ENCODE measurements at places on chromosomes 1 and 21.

- no peak for DNase-seq
Observed at GRCh38 chr1:222109836-222110235, 367.9 kb upstream of the DUSP10 start.

DNA sequence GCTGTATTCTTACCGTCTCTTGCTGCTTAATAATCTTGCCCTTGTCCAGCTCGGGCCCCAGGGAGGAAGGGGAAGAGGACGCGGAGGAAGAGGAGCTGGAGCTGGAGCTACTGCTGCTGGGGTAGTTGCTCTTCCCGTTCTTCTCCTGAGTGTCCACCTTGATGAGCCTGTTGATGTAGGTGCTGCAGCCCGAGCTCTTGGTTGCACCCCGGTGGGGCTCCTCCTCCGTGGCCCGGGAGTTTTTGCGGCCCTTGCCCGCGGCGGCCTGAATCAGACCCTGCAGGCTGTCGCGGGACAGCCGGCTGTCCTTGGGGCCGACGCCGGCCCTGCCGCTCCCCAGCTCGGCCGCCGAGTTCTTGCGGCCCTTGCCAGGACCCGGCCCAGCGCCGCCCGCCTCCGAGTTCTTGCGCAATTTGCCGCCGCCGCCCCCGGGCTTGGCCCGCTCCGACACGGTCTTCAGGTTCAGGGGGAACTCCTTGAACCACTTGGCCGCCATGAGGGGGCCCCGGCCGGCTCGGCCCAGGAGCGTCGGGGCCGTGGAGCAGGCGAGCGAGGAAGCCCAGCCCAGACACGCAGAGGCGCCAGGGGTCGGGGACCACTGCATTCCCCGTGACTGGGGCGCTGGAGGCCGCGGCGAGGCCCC is 475 bp upstream of the TDRD10 start:
- DNase-seq, result no peak

DNA sequence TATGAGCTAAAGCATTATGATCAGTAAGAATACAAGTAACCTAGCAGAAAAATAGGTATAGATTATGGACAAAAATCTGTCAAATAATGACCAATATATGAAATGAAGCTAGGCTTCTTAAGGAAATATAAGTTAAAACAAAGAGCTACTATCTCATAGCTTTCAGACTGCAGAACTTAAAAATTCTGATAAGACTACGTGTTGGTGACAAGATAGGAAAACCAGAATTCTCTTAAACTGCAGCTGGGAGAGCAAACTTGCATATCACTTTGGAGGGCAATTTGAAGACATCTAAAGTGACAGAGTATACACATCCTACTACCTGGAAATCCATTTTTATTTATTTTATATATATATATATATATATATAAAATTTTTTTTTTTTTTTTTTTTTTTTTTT is 65.5 kb downstream of the LTN1 start:
- DNase-seq, result no peak

GRCh38 chr1:25430967-25431881 is 527 bp downstream of the MACO1 start:
- no peak for DNase-seq

- no peak for DNase-seq
Observed at GRCh38 chr1:67399199-67399993, 30.8 kb downstream of the SERBP1 start.

GRCh38 chr21:25313829-25314228 is 293.5 kb downstream of the MRPL39 start:
- DNase-seq, result no peak

DNA sequence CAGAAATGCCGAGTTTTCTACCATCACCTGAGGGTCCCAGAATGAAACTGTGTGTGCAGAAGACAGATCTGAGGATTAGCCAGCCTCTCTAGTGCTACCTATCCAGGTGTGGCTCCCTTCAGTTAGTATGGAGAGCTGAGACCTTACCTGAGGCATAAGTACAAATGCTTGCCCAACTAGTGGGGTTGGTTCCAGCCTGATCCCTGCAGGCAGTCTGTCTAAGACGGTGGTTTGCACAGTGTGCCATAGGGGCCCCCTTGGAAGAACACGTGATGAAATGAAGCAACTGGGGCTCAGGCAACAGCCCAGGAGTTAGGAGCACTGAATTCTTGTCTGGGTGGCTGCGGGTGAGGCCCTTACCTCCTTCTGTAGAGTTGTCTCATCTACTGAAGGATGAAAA is 15.6 kb downstream of the S100A7A start:
- no peak for DNase-seq

DNA sequence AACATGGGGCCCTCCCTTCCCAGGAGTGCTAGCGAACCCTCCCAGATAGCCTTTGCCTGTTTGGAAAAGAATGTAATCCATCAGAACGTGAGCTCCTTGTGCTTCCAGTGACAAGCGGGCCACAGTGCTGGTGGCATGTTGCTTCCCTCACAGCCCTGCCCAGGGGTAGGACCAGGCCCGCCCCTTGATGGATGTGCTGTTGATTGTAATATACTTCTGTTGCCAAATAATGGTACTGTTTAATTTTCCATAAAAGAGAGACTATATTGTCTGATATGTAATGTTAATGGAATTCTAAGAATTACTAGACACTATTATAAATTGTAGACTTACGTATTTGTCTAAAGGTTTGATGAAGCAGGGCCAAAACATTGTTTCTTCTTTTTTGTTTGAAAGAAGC is 16.4 kb downstream of the ATP5PO start:
- no peak for DNase-seq

GRCh38 chr1:192958871-192959270 is 100.3 kb downstream of the UCHL5 start:
- DNase-seq, result no peak

- DNase-seq, result no peak
Observed at GRCh38 chr1:147786536-147786935, 26.1 kb upstream of the GJA5 start.

DNA sequence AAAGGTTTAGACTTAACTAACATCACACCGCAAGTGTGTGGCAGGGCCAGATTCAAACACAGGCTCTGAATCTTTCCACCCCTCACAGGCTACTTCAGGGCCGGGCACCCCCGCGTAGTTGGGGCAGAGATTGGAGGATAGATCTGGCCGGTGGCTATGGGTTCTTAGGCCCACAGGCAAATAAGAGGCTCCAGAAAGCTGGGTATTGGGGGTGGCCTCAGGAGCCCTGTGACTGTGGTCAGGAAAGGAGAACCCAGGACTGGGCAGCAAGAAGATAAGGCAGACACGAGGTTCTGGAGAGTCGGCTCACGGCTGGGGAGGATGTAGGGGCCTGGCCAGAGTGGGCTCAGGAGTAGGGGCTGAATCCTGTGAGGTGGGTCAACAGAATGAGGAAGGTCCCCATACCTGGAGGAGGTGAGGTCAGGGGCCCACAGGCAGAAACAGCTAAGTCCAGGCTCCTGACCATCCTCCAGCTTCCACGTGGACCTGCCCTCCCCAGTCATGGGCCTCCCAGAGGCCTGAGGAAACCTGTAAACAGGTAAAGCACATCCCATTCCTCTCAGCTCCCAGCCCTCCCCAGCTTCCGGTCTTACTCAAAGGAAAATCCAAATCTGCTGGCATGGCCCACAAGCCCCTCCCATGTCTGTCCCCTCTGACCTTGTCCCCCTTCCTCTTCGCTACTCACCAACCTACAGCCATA is 306.2 kb downstream of the MATN1 start:
- no peak for DNase-seq

GRCh38 chr1:53438427-53439336 is 20.5 kb upstream of the DMRTB1 start:
- no peak for DNase-seq

DNA sequence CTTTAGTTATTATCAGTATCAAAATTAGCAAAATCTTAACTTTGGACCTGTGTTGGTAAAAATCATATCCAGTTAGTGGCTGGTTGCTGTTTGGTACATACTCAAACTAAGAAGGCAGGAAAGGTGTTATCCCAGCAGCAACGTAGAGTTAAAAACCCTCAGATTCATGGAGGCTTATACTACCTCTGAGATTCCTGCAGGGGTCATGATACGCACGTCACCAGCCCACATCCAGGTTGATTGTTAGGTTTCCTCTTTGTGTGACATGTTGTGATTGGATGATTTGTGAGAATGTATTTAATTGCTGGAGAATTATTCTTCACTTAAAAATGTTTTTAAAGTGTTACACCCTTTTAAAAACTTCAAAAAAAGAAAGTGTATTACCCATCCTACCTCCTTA is 423.3 kb upstream of the ADGRL2 start:
- DNase-seq, result no peak

DNA sequence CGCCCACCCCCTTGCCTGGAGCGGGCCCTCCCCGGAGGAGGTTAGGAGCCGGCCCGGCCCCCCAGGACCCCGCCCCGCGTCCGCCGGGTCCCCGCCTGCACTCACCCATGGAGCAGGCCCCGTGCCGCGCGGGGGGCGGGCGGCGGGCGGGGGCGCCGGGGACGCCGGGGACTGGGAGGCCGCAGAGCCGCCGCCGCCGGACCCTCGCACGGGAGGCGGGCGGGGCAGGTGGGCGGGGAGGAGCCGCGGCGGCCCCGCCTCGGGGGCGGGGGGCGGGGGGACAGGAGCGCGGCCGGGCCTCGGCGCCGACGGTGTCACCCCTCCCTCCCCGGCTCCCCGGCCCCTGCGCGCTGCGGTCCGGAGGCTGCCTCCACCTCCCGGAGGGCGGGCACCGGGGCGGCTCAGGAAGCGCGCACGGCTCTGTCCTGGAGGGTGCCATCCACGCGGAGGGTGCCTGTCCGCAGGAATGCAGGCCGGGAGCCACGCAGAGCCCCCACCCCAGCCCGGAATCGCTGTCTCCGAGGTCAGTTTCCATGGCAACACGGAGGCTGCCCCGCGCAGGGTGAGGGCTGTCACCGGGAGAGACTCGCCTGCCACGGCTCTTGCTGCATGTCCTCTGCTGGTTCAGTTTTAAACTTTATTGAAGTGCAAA is 5.9 kb upstream of the PLEKHG5 start:
- peak; percentile 56 for DNase-seq

DNA sequence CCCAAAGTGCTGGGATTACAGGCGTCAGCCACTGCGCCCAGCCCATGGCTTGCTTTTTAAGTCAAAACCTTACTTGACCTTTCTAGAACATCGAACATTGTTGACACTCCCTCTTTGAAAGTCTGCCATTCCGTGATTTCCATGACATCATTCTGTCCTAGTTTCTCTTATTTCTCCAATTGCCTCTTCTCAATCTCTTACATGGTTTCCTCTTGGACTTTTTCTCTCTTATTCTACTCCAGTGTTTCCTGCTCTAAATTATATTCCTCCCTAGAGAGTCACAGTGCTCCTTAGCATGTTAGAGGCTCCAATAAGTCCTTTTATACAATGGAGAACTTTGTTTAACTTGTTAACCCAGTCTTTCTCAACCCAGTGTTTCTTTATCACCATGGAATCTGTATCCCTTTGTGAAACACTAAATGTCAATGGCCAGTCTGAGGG is 25.5 kb downstream of the JAM2 start:
- DNase-seq, result no peak

DNA sequence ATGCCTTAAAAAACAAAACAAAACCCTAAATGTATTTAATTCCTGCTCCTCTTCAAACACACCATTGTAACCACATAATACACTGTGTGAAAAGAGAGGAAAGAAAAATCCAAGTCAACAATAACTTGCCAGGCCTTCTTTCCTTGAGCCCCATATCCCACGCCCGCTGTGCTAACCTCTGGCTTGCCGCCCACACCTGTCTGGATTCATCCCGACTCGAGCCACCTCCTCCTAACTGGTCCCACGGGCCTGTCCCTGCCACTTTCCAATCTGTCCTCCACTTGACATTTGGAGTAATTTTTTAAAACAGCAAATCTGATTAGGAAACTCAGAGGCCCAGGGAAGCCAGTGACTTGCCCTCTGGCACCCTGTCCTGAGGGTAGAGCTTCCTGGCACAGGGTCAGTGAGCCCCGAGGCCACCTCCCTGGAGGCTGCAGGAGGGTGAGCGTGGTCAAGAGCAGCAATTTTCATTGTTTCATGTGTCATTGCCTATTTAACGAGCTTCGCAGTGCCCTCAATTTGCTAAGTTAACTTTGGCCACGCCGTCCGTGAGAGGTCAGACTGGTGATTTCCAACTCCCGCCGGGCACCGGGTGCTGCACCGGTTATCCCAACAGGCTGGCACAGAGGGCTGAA is 54.1 kb downstream of the B3GALT5 start:
- no peak for DNase-seq

GRCh38 chr1:116690849-116691406 is 23.4 kb upstream of the IGSF3 start:
- no peak for DNase-seq

- no peak for DNase-seq
Observed at GRCh38 chr1:56406821-56407220, 172.5 kb downstream of the PLPP3 start.

DNA sequence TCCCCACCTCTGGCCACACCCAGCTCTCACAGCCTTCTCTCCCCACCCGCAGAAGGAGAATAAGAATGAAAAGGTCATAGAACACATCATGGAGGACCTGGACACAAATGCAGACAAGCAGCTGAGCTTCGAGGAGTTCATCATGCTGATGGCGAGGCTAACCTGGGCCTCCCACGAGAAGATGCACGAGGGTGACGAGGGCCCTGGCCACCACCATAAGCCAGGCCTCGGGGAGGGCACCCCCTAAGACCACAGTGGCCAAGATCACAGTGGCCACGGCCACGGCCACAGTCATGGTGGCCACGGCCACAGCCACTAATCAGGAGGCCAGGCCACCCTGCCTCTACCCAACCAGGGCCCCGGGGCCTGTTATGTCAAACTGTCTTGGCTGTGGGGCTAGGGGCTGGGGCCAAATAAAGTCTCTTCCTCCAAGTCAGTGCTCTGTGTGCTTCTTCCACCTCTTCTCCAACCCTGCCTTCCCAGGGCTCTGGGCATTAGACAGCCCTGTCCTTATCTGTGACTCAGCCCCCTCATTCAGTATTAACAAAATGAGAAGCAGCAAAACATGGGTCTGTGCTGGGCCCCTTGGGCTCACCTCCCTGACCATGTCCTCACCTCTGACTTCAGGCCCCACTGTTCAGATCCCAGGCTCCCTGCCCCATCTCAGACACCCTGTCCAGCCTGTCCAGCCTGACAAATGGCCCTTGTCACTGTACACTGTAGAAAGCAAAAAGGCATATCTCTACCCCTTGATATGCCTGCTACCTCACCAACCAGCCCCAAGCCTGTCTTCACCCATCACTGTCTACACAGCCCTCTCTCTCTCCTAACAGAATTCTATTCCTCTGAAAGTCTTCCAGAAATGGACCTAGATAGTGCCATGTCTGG is 3.2 kb downstream of the S100A9 start:
- DNase-seq, result no peak

GRCh38 chr21:41914965-41915364 is 35.8 kb upstream of the PRDM15 start:
- no peak for DNase-seq

DNA sequence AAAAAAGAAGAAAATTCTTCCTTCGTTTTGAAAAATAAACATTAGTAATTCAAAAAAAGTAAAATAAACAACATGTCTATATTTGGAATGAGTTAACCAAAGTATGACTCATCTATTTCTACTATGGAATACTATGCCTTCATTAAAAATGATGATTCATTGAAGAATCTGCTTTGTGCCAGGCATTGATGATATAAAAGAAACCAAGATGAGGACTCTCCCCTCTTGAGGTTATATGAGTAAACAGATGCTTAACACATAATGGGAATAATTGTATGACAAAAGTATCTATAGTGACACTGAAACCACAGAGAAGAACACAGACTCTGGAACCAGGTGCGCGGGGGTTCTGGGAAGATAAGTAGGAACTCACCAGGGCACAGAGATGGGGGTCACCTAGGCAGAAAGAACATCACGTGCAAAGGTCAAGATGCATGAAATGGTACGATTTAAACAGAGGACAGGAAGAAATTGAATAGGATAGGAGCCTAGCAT is 18.8 kb downstream of the ELF3 start:
- no peak for DNase-seq

GRCh38 chr1:90711696-90712095 is 5.4 kb downstream of the BARHL2 start:
- DNase-seq, result no peak

All from SW 1271 (cell line).